ENCODE measurements at places on chromosomes 3 and 15.

DNA sequence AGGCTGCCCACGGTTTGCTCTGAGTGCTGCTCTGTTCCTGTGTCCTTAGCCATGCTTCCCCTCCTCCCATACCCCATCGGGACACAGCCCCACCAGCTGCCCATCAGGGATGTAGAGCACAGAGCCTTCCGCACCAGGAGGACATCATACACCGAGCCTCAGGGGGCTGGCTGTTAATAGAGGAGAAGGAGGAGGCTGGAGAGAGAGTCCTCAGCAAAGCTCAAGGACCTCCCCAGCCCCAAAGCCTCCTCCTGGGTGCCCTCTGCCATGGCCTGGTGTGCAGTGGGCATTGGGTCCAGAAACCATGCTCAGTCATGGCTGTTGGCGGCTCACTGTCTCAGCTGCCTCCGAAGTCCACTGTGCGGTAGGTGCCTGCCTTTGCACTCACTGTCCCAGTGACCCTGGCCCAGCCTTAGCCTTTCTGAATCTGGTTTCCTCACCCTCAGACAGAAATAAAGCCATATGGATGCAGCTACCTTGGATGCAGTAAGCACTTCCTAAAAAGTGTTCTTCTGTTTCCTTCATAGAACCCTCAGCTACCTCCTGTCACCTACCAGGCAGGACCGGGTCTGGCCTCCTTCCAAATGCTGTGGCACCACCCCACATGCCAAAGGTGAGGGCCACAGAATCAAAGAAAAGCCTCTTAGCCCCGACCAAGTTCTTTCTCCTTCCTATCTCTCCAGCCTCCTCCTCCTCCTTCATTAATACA, 53.9 kb downstream of the ACAD9 start:
- no peak for DNase-seq

- no peak for DNase-seq
Measured at GRCh38 chr15:63469984-63470383, 34.4 kb upstream of the USP3 start.

GRCh38 chr15:89630974-89631901, 24.0 kb downstream of the KIF7 start:
- DNase-seq, result no peak

DNA sequence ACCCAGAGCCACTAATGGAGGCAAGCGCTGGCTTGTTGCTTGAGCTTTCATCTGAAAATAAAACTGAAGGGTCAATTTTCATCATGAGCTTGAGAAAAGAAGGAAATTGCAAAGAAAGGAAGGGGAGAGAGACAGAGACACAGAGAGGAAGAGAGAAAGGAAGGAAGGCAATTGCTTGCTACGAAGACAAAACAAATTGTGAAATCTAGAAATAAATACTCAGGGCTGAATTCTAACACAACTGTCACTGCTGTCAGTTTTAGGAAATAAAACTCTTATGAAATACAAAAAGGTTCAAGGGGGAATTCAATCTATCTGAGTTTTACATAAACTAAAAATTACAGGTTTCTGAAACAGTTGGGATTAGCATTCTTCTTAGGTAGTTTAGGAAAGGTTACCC, 36.7 kb downstream of the FOXP1 start:
- no peak for DNase-seq

DNA sequence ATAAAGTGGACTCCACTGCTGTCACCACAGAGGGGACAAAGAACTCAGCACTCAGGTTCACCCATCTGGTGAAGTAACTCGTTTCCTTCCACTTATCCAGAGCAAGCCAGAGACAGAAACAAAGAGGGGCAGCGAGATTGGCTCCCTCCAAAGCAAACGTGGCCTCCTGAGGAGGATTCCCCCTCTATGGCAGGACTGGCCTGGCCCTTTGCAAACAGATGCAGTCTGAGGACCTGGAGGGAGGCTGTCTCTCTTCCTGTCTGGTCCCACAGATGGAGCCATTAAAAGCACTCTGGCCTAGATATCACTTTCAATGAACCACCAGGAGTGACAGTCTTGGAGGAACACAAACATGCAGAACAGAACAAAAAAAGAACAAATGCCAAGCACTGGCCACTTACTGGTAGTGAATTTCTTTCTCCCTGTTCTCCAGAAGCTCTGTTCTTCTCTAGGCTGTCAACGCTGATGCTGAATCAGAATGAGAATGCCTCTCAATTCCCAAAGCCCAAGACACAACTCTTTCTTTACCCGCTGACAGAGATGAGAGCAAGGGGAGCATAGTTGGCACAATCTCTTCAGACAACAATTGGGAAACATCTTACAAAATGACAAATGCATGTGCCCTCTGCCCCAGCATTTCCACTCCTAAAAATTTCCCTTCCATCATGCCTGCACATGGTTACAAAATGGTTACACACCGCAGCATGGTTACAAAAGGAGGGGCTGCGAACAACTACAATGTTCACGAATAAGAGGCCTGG, 14.3 kb downstream of the KLHL25 start:
- DNase-seq, result no peak

DNA sequence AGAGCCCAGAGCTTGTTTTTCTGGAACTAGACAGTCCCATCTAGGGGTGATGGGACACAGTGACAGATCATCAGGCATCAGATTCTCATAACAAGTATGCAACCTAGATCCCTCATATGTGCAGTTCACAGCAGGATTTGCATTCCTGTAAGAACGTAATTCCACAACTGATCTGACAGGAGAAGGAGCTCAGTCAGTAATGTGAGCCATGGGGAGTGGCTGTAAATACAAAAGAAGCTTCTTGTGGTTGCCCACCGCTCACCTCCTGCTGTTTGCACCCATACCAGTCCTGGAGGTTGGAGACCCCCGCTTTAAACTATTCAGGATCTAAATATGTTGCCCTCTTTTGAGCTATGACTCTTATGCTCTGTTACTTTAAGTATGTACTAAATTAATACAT, 167.3 kb downstream of the ALCAM start:
- DNase-seq, result no peak

DNA sequence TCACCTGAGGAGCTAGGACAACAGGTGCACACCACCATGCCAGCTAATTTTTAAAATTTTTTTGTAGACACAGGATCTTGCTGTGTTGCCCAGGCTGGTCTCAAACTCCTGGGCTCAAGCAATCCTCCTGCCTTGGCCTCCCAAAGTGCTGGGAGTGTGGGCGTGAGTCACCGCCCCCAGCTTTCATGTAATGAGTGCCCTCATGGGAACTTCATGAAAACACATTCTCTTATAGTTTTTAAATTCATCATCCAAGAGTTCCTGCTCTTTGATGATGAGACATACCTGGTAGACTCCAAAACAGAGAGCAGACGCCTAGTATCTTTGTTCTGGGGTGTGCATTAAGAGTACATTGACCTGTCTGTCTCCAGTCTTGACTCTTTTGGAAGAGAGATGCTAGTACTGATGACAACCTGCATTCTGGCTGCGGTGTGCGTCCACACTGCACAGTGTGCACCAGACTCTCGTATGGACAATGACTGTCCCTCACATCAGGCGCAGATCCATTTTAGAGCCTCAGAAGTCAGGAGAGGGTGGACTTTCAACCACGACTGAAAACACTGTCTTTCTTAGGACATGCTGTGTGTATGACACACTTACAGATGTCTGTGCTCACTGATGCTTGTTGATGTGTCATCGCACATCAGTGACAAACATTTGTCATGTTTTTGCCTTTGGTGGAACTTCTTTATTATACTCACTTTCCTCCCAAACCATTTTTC, 2.0 kb downstream of the NRROS start:
- DNase-seq, result no peak

DNA sequence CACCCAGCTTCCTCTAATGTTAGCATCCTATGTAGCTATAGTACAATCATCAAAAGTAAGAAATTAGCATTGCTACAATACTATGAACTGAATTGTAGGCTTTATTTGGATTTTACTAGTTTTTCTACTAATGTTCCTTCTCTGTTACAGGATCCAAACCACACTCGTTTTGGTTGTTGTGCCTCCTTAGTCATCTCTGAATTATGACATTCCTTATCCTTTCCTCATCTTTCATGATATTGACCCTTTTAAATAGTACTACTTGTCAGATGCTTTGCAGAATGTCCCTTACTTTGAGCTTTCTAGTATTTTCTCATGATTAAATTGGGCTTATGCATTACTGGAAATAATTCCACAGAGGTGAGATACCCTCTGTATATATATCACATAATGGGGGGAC, 265.4 kb downstream of the VPS13C start:
- no peak for DNase-seq

GRCh38 chr15:57496594-57496945, 95.1 kb upstream of the MYZAP start:
- no peak for DNase-seq

DNA sequence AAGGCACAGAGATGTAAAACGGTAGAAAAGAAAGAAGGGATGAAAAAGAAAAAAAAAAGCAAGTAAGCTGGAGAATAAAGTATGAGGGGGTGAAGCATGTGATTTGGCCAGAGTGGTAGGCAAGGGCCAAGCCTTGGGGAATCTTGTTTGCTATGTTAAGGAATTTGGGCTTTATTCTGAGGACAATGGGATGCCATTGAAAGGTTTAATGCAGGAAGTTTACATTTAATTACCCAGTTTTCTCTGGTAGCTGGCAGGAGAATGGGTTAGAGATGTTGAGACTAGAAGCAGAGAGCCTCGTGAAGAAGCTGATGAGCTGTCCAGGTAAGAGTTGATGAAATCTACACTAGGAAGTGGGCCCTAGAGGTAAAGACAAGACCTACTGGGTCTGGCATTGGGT, 455.9 kb downstream of the PDCD6IP start:
- no peak for DNase-seq

GRCh38 chr15:60400944-60401343, 3.2 kb upstream of the ANXA2 start:
- DNase-seq, result no peak

GRCh38 chr3:182220013-182220412, 508.3 kb downstream of the SOX2 start:
- no peak for DNase-seq

DNA sequence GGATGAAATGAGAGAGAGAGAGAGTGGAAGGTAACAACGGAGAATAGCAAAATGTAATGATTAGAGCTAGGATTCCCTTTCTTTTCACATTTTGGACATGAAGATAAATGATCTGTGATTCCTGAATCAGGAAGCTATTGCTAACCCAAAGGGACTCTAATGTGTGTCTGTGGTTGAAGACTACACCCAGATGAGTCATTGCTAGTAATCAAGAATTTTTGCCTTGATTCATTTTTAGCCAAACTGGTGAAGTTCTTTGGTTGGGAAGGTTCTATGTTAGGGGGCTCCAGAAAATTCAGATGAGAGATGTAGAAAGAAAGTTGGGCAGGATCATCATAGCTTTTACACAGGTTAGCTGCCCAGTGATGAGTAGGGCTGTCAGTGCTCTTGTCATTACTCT, 116.4 kb downstream of the DUT start:
- no peak for DNase-seq

DNA sequence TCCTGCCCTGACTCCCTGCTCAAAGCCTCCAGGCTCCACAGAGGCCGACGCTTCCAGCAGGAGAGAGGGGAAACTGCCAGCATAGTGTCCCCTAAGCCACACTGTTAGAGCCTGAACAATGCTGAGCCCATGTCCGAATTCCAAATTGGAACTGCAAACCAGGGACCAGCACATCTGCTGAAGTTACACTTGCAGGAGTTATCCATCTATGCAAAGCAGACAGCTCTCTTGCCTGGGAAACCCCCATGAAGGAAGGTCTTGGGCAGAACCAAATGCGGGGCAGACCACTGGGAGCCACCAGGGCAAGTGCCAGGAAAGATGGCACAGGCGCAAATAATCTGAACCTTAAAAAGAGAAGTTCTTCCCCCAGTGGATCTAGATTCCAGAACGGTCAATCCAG, 625 bp downstream of the LRRC15 start:
- DNase-seq, result no peak

DNA sequence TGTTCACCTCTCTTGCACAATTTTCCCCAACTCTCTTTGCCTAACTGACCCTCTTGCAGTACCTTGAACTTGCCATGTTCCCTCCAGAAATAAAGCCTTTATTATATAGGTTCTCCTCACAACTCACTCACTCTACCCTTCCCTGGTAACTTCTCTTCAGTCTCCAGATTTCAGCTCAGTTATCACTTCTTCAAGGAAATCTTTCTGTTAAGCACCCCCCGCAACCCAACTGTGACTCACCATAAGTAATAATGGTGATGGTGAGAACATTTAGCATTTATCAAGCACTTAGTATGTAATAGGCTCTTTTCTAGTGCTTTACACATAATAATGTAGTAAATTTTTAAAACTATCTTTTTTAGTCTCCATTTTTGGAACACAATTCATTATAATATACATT, 8.1 kb upstream of the OR5K1 start:
- DNase-seq, result no peak

DNA sequence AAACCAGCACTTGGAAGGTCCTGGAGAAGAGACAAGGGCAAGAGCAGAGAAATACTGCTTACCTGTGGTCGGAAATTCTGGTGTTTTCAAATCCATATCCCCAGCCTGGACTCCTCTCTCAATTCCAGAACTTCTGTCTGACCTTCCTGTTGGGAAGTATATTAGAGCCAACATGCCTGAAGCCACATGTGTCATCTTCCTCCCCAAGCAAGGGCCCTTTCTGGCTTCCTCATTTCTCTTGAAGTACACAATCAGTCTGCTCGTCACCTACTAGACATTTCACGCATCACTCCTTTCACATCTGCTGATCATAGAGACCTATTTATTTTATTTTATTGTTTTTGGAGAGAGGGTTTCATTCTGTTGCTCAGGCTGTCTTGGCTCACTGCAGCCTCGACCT, 8.4 kb downstream of the PARP14 start:
- DNase-seq, result no peak

GRCh38 chr15:94125156-94125555, 106.2 kb upstream of the MCTP2 start:
- DNase-seq, result no peak

- DNase-seq, result no peak
Measured at GRCh38 chr3:72461787-72462186, 386.5 kb downstream of the SHQ1 start.

GRCh38 chr3:52836986-52837385, 2.2 kb upstream of the MUSTN1 start:
- DNase-seq, result no peak

- DNase-seq, result no peak
Measured at GRCh38 chr15:41695750-41696436, 35.7 kb downstream of the MGA start.

- DNase-seq, result no peak
Measured at GRCh38 chr3:69767571-69767970, 28.3 kb downstream of the MITF start.

- DNase-seq, result no peak
Measured at GRCh38 chr15:27705056-27705455, 394.1 kb downstream of the OCA2 start.

DNA sequence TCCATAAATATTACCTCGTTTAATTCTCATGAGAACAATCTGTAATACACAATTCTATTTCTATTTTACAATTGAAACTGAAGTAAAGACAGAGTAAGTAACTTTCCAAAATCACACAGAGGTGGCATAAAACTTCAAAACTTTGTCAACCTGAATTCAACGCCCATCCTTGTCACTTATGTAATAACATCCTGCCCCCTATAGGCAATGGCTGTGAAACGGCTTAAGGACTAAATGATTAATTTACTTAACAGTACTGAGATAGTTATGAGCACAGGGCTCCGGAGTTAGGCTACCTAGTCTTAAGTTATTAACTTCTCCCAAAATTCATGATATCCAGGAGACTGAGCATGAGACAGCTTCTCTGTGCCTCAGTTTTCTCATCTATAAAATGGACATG, 293.1 kb upstream of the CHRM5 start:
- no peak for DNase-seq

Data from activated gamma-delta T cell (primary cell).